ENCODE measurements at places on chromosomes 5 and 9.
A peak's percentile ranks its signal among the peaks of the same experiment; 100 is the strongest.

GRCh38 chr5:138706655-138707480 is 46.4 kb upstream of the CTNNA1 start:
- DNase-seq, result no peak

GRCh38 chr5:54881286-54882005 is 103.9 kb downstream of the ESM1 start:
- no peak for DNase-seq

DNA sequence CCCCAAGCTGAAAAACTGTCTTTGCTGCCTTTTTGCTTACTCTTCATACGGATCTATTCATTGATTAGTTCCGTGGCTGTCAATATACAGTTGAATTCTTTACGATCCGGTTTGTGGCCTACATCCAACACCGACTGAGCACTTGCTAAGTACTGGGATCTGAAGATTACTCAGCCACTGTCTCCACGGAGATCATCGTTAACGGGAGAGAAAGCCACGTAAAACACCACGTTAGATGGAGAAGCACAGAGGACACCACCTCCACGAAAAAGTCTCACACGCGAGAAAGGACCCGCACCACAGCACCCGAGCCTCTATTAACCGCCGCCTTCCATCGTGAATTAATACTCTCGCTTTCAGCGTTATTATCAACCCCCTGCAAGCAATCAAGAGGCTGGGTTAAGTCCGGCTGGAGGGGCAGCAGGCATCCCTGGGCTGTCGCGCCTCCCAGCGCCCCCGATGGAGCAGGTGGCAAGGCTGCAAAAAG is 650 bp downstream of the ELP1 start:
- no peak for DNase-seq

DNA sequence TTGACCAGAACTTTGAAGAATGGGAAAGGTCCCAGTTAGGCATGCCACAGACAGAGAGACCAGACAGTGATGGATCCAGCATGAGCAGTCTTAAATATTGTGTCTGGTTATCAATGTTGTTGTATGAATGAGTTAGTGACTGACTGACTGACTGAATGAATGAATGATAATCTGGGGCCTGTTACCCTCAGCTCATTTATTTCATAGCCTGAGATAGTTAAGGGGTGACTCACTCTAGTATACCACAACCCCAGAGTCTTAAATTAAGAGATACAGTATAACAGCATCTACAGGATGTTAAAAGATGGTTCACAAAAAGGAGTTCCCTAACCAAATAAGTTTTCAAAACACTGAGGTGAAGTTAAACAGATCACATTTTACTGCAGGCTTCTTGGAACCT is 133.5 kb downstream of the SGCD start:
- no peak for DNase-seq

DNA sequence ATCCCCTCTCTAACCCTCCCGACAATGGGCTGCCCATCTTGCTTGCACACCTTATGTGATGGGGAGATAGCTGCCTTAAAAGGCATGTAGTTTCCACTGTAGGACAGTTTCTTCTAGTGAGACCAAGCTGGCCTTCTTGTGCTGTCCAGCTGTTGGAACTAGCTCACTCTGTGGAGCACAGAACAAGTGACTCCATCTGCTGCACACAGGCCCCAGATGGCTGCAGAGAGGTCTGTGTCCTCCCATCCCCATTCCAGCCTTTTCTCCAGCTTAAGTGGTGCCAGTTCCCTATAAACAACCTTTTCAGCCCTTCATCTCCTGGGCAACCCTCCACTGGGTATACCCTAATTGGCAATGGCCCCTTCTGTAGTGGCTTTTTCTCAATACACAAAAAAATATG is 18.7 kb upstream of the PSD2 start:
- DNase-seq, result no peak

DNA sequence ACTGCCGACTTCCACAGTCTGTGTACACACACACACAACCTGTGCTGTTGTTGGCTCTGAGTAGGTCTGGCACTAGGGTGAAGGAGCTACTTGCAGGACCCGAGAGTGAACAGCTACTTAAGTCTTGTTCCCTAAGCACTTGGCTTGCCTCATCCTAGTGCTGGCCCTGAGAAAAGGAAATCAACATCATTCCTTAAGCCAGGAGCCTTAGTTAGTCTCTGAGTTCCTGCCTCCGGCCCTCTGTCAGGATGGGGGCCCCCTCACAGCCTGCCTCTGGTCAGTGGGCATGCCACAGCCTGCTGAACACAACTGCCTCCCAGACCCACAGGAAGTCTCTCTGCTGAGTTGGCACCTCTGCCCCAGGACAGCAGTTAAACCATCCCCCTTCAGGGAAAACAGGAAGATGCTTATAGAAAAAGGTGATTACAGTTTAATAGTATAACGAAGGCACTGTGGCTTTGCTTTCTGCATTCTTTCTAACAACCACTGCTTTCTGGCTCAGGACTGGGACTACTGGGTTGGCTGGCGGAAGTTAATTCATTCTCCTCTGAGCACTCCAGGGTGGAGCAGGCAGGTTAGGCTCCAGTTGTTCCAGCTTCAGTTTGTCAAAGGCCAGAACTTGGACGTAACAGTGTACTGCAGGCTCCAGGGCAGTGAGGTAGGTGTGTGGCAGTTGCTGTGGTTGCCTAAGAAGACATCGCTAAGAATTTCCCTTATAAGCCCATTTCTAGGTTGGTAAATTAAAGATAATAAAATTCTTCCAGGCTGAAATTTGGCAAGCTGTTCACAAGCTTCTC is 2.8 kb downstream of the MAMDC2 start:
- no peak for DNase-seq

DNA sequence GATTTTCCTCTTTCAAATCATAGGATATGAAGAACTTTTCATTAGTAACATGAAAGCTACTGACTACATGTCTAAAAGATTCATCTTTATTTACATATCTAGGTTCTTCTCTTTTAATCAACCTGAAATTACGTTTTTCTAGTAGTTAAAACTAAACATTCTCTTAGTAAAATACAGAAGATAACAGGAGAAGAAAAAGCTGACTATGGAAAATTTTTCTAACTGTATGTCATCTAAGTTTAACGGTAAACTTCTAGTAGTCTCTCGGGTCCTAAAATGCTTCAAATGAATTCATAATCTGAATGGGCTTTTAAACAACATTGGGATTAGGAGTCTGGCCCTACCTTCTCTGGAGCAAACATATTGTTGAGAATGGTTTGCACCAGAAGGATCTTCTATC is 151.9 kb downstream of the PDE4D start:
- no peak for DNase-seq

GRCh38 chr9:70421272-70422180 is 7.1 kb upstream of the KLF9 start:
- DNase-seq, result peak; percentile 79

DNA sequence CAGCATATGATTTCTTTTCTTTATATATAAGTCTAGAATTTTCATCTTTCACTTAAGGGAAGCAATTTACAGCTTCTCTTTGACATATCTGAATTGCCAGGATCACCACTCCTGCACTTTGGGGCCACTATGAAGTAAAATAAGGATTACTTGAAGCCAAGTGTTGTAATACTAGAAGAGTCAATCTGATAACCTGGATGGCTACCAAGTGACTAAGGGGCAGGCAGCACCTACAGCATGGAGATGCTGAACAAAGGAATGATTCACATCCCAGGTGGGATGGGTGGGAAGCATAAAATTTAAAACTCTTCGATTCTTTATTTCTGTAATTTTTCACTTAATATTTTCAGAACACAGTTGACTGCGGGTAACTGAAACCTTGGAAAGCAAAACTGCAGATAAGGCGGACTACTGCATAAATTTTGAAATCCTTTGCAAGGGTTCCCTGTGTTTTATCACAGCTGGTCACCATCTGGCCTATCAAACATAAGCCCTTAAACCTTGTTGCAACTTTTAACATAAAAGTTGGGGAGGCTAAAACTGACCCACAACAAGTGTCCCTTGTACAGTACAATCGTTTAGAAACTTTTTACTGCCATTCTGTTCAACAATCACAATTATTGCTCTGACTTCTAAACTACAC is 31.2 kb downstream of the NR3C1 start:
- no peak for DNase-seq

DNA sequence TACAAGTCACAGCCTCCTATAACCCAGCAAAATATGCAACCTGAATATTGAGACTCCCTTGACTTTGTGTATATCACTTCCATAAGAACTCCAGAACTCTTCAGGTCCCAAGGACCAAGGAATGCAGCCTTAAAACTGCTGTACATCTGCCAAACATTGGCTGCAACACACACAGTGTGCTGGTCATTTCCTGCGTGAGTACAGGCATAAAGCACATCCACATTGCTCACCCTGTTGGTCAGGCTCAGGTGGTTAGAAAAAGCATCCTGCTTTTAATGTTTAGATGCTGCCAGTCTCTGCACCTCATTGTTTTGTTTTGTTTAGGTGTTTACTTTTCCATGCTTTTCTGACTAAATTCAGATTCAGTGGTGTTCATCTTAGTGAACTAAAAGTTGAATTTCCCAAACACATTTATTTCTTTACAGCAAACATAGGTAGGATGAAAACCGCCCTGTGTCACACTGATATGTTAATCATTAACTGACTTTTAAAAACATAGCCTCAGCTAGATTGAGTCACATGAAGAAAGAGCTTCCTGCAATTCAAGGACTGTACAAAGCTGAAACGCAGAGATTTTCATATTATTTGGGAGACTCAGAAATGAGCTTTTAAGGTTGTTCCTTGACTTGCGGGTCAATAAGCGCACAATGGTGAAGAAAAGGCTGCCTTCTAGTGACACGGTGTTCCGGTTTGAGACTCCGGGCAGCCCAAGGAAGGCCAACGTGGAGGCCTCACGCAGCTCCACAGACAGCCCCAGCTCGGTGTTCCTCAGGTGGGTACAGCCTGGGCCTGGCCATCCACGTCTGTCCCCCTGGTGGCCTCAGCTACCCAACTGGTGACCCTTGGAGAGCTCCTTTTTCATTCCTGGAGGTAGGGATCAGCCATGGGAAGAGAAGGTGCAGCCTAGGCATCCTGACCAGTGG is 52.2 kb upstream of the GRAMD2B start:
- no peak for DNase-seq

GRCh38 chr5:14245132-14245925 is 102.2 kb downstream of the TRIO start:
- no peak for DNase-seq

GRCh38 chr5:135556620-135557019 is 20.9 kb upstream of the NEUROG1 start:
- DNase-seq, result no peak
